ENCODE measurements at places on chromosomes 7 and 10.
A peak's percentile ranks its signal among the peaks of the same experiment; 100 is the strongest.

DNA sequence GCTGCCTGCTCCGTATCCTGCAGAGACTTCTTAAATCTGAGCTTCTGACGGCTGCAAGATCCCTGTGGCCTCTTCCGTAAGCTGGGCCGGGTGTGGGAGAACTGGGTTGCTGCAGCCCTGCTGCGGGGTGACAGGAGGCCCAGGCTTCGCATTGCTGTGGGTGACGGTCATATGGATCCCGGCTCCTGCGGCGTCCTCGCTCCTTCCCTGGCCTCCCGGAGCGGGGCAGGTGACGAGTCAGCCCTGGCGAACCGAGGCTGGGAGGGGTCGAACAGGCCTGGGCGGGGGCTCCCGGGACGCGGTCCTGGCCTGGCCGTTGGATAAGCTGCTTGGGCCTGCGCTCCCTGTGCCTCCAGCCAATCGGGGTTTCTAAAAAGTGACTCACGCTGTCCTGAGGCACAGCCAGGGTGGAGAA lies 7.8 kb upstream of the UBE2D1 start:
- no peak for DNase-seq

DNA sequence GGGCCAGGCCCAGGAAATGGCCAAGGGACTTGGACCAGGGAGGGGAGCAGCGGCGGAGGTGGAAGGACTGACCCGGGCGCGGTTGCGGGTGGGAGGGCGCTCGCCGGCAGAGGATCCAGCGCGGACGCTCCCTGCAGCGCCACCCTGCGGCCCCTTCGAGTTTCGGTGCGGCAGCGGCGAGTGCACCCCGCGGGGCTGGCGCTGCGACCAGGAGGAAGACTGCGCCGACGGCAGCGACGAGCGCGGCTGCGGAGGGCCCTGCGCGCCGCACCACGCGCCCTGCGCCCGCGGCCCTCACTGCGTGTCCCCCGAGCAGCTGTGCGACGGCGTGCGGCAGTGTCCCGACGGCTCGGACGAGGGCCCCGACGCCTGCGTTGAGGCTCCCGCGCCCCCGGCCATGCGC lies 16.8 kb upstream of the ZNF467 start:
- no peak for DNase-seq

GRCh38 chr10:79328147-79328701 lies 19.0 kb upstream of the PPIF start:
- DNase-seq: no peak

DNA sequence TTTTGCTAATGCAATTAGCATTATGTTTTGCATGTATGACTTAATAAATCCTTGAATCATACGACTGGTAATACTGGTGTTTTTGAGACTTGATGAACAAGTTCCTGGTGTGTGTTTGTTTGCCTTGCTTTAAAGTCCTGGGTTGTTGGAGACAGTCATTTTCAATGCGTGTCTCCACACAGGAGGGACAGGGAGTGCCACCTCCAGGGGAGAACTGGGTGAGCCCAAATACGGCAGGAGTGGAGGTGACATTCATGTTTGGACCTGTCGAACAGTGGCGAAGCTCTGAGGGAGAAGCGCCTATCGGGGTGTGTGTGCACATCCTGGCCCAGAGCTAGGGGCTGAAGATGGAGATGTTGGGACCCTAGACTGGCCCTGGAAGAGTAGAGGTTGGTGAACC lies 43.8 kb downstream of the DAGLB start:
- no peak for DNase-seq

- DNase-seq: peak; percentile 14
These were observed 649 bp downstream of the ACTR3B start for GRCh38 chr7:152759949-152760853.

GRCh38 chr10:773562-774161 lies 84.2 kb upstream of the DIP2C start:
- no peak for DNase-seq

GRCh38 chr10:110483633-110484032 lies 14.1 kb upstream of the DUSP5 start:
- DNase-seq: no peak

DNA sequence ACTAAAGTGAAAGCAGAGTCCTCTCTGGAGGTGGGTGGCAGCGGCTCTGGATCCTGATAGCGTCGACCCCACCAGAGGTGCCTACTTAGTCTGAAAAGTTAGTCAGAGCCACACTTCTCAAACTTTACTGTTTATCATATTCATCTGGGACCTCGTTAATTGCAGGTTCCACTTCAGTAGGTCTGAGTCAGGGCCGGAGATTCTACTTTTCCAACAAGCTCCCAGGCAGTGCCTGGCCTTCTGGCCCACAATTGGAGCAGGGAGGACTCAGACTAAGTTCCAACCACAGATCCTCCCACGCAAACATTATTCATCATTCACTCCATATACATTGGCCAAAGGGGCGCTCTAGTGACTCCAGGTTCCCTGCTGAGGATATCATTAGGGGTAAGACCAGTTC lies 78.1 kb downstream of the VSTM4 start:
- no peak for DNase-seq

DNA sequence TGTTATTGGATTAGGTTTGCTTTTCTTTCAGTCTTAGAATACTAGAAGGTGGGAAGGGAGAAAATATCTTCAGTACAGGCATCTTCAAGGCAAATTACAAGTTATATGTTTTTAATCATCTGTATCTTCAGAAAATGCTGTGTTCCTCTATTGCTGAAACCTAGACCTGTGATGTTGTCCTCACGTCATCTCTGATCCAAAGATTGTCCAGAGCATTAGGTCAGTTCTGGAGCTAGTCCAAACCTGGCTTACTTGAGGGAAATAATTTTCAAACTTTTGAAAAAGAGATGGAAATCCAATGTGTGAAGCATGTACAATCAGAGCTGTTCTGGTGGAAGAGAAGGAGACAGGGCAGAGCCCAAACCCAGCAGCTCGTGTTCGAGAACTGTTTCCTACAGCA lies 217.3 kb downstream of the ZEB1 start:
- no peak for DNase-seq

DNA sequence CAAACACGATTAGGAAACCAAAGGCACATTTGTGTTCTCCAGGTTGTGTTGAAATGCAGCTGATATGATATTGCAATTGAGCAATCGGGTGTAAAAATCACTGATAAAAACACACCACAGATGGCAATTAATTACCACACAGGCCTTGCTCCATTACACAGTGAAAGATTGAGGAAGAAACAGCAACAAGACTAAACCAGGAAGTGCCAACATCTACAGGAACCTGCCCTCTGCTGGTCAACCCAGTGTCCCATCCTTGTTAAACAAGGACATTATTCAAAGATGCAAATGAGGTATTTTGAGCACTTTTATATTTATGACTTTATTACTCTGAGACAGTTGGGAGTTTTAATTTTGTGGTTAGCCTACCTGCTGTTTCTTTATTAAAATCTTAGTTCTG lies 765.6 kb upstream of the GHITM start:
- no peak for DNase-seq

DNA sequence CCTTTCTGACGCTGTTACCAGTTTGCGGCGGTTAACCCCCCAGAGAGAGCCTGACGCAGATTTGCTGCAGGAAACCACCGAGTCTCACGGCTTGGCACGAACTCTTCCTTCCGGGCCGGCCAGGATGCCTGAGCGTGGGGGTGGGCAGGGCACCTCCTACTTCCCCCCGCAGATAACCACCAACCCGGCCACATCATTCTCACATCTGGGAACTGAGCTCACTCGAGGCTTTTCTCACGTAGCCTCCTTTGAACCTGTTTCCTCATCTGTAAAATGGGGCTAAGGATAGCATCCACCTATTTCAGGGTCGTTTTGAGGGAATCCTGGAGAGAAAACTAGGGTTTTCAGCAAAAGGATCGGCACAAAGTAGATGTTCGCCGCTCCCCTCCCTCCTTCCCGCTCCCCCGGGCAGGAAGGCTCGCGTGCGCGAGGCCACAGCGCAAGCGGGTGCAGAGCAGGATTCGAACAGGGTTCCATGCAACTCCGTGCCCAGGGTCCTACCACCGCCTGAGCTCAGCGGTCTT lies 23.6 kb downstream of the DDIT4 start:
- DNase-seq: peak; percentile 63

GRCh38 chr7:114070246-114070645 lies 151.4 kb upstream of the PPP1R3A start:
- DNase-seq: no peak

DNA sequence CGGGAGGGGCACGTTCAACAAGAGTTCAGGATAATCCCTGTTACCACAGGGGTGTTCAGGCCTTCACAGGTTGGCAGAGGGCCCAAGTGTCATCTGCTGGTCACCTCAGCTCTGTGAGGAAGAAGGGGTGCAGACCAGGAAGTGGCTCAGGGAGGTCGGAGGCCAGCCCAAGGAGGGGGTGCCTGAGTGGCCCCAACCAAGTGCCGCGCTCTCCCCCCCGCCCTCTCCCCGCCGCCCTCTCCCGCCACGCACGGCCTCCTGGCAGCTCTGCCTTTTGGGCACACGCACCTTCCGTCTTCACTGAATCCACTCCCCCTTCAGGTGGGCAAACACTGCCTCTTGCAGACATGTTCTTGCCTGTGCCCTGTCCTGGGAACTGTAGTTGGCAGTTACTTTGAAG lies 245.2 kb downstream of the PAXIP1 start:
- no peak for DNase-seq

GRCh38 chr7:131021460-131021859 lies 287.5 kb upstream of the KLF14 start:
- no peak for DNase-seq

- DNase-seq: no peak
These were observed 918 bp downstream of the PILRB start for GRCh38 chr7:100358857-100359212.

DNA sequence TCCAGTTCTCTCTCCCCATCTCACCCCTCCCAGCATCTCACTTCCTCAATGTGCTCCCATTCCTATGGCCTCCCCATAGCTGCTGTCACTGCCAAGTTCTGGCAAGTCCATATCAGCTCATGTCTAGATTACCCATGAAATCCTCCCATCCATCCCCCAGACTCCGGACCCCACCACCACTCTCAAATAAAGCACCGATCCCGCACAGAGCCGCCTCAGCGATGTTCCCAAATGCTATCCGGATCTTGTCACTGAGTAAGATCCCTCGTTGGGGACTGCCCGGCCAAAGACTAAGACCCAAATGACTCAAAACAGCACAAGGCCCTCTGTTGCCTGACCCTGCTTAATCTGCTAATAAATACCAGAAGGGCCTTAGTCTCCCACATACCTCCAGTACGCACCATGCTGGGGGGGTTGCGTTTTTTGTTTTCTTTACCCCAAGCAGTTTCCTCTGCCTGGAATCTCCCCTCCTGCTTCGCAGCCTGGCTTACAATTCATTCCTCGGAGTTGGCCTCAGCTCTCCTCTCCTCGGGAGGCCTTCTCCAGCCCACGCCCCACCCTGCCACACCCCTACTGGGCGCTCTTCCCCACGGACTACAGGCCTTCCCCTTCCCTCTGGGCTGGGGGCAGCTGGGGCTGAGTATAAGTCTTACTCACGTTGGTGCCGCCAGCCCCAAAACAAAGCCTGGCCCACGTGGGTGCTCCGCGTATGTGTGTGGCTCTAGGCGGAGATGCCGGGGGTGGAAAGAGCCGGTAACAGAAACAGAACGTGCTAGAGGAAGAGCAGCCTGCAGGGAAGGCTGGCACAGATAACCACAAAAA lies 1.8 kb upstream of the DUSP5 start:
- DNase-seq: no peak

DNA sequence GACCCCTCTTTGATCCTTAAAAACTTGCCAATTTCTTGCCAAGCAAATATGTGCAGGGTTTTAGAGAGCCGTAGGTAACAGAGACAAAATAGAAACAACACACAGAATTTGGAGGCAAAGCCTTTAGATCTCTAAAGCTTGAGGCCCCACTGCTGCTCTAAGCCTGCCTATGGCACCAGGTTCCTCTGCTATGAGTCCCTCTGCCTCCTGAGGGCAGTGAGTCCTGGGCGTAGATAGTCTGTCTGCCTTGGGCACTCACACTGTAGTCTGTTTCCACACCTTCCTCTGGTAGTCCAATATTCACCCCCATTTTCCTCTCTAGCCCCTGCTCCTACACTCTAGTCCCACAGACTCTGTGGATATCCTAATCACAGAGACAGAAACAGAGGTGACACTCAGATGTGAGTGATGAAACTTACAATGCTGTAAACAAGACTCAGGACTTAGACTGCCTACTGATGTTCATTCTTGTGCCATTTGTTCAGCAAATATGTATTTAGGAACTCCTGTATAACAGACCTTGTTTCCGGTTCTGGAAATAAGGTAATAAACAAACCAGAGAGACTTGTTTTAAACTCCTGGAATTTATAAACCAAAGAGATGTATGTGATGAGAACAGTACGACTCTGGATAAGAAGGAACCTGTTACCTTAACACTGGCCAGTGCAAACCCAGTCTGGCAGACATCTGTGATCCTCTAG lies 153.3 kb upstream of the PRSS1 start:
- DNase-seq: no peak

DNA sequence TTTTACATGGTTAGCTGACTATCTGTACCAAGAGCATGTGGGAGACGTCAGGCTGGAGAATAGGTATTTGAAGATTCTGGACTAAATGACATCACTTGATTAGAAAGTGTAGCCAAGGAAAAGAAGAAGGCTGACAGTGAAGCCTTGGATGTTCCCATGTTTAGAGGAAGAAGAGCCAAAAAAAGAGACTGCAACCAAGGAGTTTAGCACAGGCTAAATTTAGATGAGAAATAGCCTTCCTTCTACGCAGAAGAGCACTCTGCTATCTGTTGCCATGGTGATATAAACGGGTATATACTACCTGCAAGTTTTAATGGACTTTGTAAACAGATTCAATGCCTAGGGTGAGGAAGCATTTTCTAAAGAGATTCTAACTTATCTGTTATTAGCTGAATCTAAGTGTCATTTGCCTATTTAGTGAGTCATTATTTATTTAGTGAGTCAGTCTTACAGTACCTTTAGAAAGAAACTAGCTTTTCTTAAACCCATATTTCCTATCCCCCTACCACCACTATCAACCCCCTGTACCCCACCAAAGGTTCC lies 69.8 kb downstream of the CDK6 start:
- no peak for DNase-seq

DNA sequence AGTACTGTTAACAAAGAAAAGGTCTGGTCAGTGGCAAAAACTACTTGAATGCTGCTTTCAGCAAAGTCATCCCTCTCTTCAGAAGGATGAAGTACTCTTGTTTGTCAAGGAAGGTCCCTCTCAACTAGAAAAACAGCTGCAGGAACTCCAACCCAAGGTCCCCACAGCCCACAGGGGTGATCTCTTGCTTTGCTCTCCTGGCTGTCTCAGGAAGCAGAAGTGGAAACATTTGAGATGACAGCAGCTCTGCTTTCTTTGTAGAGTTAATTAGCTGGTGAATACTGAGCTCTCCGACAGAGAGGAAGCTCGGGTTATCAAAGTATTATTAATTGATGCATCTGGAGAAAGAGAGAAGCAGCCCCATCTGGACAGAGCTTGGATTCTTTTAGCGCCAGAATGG lies 25.4 kb upstream of the LRGUK start:
- no peak for DNase-seq

- no peak for DNase-seq
These were observed 102.0 kb downstream of the SEMA3C start for GRCh38 chr7:80816806-80817205.

- peak; percentile 53 for DNase-seq
These were observed 24.6 kb upstream of the ITGA8 start for GRCh38 chr10:15744217-15744865.

- DNase-seq: no peak
These were observed 116.8 kb upstream of the PFKP start for GRCh38 chr10:2950546-2950945.
